ENCODE measurements at places on chromosomes 3 and 15. TPM values are rescaled to one million over a fixed set of nuclear protein-coding genes. Genes with fewer than 3 reads are reported as not detected.

DNA sequence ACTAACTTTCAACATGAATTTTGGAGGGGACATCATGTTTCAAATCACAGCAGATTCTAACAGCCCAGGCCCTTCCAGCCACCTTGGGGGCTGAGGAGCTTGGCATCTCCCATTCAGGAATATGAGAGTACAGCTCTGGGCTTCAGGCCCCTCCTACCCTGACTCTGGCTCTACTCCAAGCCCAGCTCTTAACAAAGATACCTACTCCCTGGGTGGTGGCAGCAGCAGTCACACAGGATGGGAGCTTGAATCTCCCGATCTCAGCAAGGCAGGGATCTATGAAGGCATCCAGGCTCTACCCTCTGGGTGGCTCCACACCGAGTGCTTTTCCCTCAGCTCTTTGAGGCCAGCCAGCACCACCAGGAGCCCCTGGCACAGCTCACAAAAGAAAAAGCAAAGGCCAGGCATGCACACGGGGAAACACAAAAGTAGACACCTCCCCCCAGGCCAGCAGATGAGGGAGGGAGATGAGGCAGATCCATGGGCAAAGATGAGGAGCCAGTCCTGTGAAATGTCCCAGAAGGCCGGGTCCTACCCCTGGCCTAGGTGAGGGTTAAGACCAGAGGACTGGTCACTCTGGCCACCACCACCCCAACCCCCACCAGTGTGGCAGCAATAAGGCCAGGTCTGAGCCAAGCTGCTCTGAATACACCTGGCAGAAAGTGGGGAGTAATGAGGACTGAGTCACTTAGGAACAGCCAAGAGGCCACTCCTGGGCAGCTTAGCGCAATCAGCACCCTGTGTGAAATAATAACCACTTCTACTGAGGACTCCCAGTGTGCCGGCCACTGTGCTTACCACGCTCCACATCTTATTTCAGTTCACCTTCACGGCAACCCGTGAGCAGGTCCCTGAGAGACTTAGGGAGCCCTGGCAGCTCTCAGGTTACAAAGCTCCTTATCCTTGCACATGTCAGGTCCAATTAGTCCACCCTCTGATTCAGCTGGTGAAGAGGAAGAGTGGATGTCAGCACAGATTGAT, 24.3 kb downstream of the PLA2G4F start:
- H3K36me3 ChIP-seq: no peaks in the 10 kb centered on the region
- no peak overlapping the region for H3K4me3 ChIP-seq
- no peak for DNase-seq
- no peak overlapping the region for H3K27ac ChIP-seq
- no peaks in the 10 kb centered on the region for H3K4me1 ChIP-seq

Gene ATP13A5
- not detected for total RNA-seq

DNA sequence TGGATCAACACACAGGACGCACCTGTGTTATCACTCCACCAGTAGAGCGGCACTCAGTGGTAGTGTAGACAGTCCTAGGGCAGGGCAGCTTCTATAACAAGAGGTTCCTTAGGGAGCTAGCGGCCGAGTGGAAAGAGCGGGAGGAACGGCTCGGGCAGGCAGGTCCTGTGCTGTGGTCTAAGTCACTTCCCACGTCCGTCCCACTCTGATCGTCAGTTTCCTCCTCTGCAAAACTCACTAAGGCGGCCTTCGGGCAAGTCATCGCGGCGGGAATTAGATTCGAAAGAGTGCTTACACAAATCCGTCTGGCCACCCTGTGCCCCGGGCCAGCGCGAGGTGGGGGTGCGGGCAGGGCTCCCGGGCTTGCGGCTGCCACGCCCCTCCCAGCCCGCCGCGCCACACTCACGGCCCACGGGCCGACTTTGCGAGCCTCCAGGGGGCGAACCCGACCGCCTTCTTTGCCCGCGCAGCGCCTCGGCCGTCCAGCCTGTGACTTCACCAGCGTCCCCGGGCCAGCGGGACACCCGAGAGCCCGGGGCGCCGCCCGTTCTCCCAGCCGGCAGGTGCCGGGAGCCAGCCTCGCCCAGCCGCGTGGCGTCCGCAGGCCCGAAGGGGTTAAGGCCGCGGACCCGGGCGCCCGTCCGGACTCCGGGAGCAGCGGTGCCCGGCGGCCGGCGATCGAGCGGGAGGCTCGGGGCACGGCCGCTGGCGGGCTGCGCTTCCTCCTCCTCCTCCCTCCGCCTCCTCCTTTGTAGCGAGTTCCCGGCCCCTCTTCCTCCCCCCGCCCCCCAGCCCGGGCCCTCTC, 416 bp upstream of the CORO2B start:
- H3K4me1 ChIP-seq: peaks cover 9% of the 10 kb centered on the region
- H3K27ac ChIP-seq: no peak overlapping the region
- H3K4me3 ChIP-seq: peak overlapping the region; percentile 58
- peaks cover 46% of the 10 kb centered on the region for H3K27me3 ChIP-seq
- DNase-seq: peak; percentile 22

GRCh38 chr3:43187836-43188479, 82.1 kb upstream of the POMGNT2 start:
- H3K4me3 ChIP-seq: no peak overlapping the region
- no peaks in the 10 kb centered on the region for H3K36me3 ChIP-seq
- no peak for DNase-seq

DNA sequence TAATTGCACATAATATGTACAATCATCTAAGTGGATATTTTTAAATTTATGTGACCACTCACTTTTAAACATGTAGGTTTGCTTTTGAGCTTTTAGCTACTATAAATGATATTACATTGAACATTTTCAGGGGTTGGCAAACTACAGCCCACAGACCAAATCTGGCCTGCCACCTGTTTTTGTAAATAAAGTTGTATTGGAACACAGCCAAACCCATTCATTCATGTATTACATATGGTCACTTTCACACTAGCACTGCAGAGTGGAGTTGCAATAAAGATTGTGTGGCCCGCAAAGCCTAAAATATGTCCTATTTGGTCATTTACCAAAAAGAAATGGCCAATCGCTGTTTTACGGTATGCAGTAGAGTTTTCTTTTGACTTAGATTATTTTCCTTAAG, 21.2 kb downstream of the CMTM7 start:
- H3K36me3 ChIP-seq: peaks cover 2% of the 10 kb centered on the region
- H3K27ac ChIP-seq: no peak overlapping the region
- peaks cover 76% of the 10 kb centered on the region for H3K4me1 ChIP-seq
- DNase-seq: no peak
- no peaks in the 10 kb centered on the region for H3K27me3 ChIP-seq
- no peak overlapping the region for H3K4me3 ChIP-seq
